Activated CD4-positive, alpha-beta memory T cell treated with anti-CD3 and anti-CD28 coated beads for 36 hours (primary cell): ENCODE measurements at places on chromosomes 2 and 18.

DNA sequence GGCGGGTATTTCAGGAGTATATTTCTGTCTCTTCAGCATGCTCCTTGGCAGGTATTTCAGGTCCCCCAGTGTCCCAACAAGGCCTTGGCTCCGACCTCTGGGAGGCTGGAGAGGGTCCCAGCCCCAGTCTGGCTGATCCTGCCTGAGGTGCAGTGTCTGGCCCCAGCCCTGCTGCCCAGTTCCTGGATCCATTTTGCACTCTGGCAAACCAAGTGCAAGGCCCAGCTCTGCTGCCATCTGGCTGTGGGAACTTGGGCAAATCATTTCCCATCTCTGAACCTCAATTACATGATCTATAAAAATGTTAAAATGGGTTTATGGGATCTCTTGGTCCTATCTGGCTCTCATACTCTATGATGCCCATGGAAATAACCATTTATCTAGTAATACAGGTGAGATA, 63.6 kb downstream of the ZBTB7C start:
- no peak overlapping the region for H3K4me3 ChIP-seq
- peaks cover 1% of the 10 kb centered on the region for H3K27me3 ChIP-seq
- no peak overlapping the region for H3K27ac ChIP-seq
- no peaks in the 10 kb centered on the region for H3K36me3 ChIP-seq
- peak; percentile 13 for DNase-seq

GRCh38 chr18:45662468-45662867, 47.2 kb downstream of the SLC14A2 start:
- no peaks in the 10 kb centered on the region for H3K27me3 ChIP-seq
- DNase-seq: no peak
- H3K27ac ChIP-seq: no peak overlapping the region
- no peaks in the 10 kb centered on the region for H3K36me3 ChIP-seq
- H3K4me3 ChIP-seq: no peak overlapping the region

- peak overlapping the region; percentile 84 for H3K27ac ChIP-seq
- H3K4me1 ChIP-seq: peaks cover 33% of the 10 kb centered on the region
- peak overlapping the region; percentile 50 for H3K4me3 ChIP-seq
- peak; percentile 80 for DNase-seq
- no peaks in the 10 kb centered on the region for H3K36me3 ChIP-seq
Observed at GRCh38 chr2:112690853-112691401, 29.9 kb upstream of the NT5DC4 start.

DNA sequence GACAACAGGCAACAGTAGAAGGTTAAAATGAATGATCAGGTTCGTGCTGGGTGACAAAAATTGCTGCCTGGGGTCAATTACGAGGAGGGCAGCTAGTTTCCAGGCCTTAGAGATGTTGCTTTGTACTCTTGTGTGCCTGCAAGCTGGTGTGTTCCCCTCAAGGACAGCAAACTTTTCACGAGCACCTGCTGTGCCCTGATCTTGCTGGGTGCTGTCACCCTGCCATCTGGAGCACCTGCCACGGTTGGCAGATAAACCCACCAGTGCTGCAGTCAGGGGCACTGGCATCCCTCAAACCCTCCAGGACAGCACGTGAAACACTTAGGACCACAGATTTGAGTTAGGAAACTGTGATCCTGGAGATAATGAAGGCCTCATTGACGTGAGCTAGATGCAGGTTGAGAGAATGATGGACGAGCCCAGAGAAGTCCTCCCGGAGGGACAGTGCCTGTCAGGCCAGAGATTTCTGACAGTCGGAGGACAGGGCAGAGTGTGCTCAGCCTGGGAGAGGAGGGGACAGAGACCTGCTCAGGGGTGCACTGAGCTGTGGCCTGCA, 104.3 kb upstream of the RAB12 start:
- no peak overlapping the region for H3K4me3 ChIP-seq
- H3K4me1 ChIP-seq: no peaks in the 10 kb centered on the region
- no peaks in the 10 kb centered on the region for H3K36me3 ChIP-seq
- no peak for DNase-seq
- no peak overlapping the region for H3K27ac ChIP-seq

- H3K36me3 ChIP-seq: no peaks in the 10 kb centered on the region
- H3K27me3 ChIP-seq: peaks cover 4% of the 10 kb centered on the region
- no peak overlapping the region for H3K27ac ChIP-seq
- no peak for DNase-seq
- no peaks in the 10 kb centered on the region for H3K4me1 ChIP-seq
- H3K4me3 ChIP-seq: no peak overlapping the region
Observed at GRCh38 chr2:46813020-46813415, 102.6 kb downstream of the MCFD2 start.

GRCh38 chr2:43327119-43327518, 100.7 kb upstream of the ZFP36L2 start:
- no peaks in the 10 kb centered on the region for H3K27me3 ChIP-seq
- H3K4me3 ChIP-seq: no peak overlapping the region
- no peak overlapping the region for H3K27ac ChIP-seq
- H3K4me1 ChIP-seq: no peaks in the 10 kb centered on the region

GRCh38 chr18:22971038-22971437, 37.9 kb downstream of the RBBP8 start:
- H3K36me3 ChIP-seq: peaks cover 21% of the 10 kb centered on the region
- no peaks in the 10 kb centered on the region for H3K27me3 ChIP-seq
- no peak overlapping the region for H3K27ac ChIP-seq
- H3K4me1 ChIP-seq: peaks cover 10% of the 10 kb centered on the region
- no peak overlapping the region for H3K4me3 ChIP-seq
- DNase-seq: no peak

GRCh38 chr2:174117951-174118930, 130.1 kb downstream of the OLA1 start:
- no peaks in the 10 kb centered on the region for H3K27me3 ChIP-seq
- H3K4me3 ChIP-seq: no peak overlapping the region
- peaks cover 32% of the 10 kb centered on the region for H3K36me3 ChIP-seq
- H3K4me1 ChIP-seq: peaks cover 8% of the 10 kb centered on the region
- H3K27ac ChIP-seq: no peak overlapping the region

DNA sequence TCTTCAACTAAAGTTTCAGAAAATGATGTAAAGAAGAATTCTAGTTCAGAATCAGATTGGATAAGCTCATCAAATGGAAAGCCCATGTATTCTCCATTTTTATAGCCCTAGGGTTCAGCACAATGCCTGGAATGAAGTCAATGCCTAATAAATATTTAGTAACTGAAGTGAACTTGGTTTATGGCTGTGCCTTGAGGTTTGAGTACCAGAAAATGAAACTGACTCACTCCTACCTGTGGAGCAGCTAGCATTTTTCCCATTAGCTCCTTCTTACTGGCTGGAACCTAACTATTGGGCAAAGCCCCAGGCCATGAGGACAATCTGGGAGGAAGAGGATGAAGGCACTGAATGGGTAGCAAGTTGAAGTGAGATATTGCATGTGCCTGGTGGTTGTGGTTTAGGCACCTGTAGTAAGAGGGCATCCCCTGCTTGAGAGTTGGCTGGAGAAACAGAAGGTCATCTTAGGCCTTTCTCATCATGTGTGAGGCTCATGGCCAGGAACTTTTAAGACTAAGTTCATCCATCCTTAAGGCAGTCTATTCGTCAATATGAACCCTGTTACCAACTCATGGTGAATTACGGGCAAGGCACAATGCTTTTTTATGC, 85.0 kb upstream of the LYPD1 start:
- H3K27ac ChIP-seq: no peak overlapping the region
- DNase-seq: no peak
- no peaks in the 10 kb centered on the region for H3K36me3 ChIP-seq
- no peaks in the 10 kb centered on the region for H3K27me3 ChIP-seq
- H3K4me3 ChIP-seq: no peak overlapping the region

DNA sequence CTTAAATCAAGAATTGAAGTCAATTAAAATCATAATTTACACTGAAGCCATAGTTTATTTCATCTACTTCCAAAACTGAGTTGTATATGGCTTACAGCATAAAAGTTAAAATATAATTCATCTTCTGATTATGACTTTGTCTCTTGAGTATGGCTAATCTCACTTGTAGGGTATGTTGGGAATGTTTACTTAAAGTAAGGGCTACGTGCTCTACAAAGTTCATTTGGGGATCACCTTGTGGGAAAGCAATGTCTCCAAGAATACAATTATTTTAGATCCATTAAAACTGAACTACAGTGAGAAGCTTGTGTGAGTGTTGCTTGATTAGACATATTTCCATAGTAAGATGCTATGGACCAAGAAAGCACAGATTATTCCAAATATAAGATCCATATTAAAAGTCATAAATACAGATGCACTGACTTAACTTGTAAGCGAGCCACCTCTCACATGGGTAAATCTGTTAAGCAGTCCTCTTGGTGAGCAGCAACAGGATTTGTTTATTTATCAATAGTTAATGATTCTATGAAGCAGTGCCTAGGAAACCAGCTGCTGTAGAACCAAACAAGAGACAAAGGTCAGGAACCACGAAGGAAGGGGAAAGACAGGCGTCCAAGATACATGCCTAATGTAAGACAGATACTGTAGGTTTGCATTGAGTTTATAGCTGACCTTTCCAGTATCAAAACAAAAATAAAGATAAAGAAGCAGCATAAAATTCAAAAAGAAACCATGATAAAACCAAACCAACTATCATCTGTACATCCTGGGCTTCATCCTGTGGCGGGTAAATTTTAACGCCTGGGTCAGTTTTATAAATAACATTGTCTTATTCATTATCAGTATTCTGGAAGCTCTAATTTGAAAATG, 24.8 kb downstream of the DSG4 start:
- no peak for DNase-seq
- H3K27me3 ChIP-seq: no peaks in the 10 kb centered on the region
- H3K27ac ChIP-seq: no peak overlapping the region
- H3K36me3 ChIP-seq: no peaks in the 10 kb centered on the region

- peaks cover 2% of the 10 kb centered on the region for H3K27me3 ChIP-seq
- no peaks in the 10 kb centered on the region for H3K4me1 ChIP-seq
- DNase-seq: no peak
- H3K36me3 ChIP-seq: no peaks in the 10 kb centered on the region
- H3K27ac ChIP-seq: no peak overlapping the region
- H3K4me3 ChIP-seq: no peak overlapping the region
Observed at GRCh38 chr2:207670887-207671286, 40.6 kb upstream of the CCNYL1 start.

DNA sequence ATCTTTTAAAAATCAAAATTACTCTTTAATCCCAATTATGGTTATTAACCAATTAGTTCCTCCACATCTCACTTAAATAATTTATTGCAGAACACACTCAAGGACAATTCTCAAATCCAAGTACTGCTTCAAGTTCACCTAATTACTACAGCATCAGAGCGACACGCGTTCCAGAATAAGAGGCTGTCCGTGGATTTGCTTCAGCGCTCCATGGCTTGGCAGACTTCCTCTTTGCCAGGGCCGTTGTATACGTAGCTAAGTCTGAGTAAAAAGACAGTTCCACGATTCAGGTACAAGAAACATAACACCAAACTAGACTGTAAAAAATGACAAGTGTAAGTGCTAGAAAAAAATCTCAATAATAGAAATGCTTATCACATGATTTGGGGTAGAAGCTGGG, 153.2 kb upstream of the MYT1L start:
- H3K27ac ChIP-seq: no peak overlapping the region
- no peak for DNase-seq

DNA sequence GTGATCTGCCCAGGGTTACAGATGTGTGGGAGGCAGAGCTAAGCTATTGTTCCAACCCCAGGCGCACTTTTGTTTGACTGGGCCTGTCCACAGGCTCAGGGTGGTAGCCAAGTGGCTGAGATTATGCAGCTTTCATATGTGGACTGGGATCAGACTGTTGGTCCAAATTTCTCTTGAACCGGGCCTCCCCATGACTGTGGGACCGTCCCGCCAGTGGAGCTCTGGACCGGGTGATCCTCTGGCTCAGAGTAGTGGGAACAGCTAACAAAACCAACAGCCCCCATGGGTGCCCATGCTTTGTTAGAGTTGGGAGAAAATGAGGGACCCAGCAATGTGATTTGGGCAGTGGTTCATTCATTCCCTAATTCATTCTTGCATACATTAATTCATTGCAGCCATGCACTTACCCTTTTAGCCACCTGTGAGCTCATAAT, 86.8 kb upstream of the HS6ST1 start:
- H3K36me3 ChIP-seq: no peaks in the 10 kb centered on the region
- no peak overlapping the region for H3K27ac ChIP-seq
- no peak overlapping the region for H3K4me3 ChIP-seq
- no peak for DNase-seq
- no peaks in the 10 kb centered on the region for H3K4me1 ChIP-seq

DNA sequence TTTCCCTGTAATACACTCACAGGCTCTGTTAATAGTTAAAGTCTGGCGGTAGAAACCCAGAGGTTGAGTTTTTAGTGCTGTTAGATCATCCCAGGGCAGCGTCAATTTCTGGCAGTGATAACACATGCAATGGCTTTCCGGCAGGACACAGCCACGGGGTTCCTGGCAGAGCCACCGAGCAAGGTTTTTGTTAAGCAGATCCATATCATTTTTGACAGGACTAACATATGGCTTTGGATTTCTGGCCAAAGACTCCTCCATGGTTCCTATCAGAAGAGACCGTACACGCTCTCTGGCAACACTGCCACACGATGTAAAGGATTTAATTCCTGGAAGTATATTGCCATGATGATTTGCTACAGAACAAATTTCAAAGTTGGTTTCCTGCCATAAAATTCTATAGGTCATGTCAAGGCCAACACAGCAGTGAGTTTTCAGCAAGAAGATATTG, 854.3 kb downstream of the LRRTM4 start:
- no peaks in the 10 kb centered on the region for H3K36me3 ChIP-seq
- DNase-seq: no peak
- no peak overlapping the region for H3K27ac ChIP-seq
- no peak overlapping the region for H3K4me3 ChIP-seq

DNA sequence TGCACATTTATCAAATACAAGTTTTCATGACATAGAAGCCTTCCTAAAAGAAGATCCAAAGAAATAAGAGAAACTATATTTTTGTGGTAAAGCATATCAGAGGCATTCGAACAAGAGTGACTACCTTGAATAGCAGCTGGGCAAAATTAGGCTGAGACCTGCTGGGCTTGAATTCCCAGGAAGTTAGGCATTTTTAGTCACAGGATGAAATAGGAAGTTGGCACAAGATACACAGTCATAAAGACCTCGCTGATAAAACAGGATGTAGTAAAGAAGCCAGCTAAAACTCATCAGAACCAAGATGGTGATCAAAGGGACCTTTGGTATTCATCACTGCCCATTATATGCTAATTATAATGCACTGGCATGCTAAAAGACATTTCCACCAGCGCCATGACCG, 1302.3 kb upstream of the NRXN1 start:
- H3K27me3 ChIP-seq: no peaks in the 10 kb centered on the region
- H3K27ac ChIP-seq: no peak overlapping the region
- no peak for DNase-seq
- H3K36me3 ChIP-seq: no peaks in the 10 kb centered on the region
- H3K4me1 ChIP-seq: no peaks in the 10 kb centered on the region

DNA sequence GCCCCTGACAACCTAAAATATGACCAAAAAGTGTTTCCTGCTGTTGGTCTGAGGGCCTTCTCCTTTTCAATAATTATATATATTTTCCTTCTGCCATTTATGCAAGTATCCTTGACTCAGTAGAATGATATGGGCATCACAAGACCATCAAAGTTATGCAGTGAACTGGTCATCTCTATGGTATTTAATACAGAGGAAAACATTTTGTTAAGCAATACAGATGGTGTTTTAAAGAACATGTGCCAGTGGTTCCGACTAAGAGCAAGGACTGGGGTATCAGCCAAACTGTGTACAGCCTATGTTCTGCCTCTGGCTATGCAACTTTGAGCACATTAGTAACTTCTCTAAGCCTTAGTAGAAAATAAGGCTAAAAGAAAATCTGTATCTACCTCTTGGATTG, 179.0 kb downstream of the TRABD2A start:
- no peak overlapping the region for H3K27ac ChIP-seq
- H3K36me3 ChIP-seq: peaks cover 2% of the 10 kb centered on the region
- no peak for DNase-seq
- no peaks in the 10 kb centered on the region for H3K27me3 ChIP-seq
- peaks cover 2% of the 10 kb centered on the region for H3K4me1 ChIP-seq

- no peaks in the 10 kb centered on the region for H3K36me3 ChIP-seq
- no peak overlapping the region for H3K4me3 ChIP-seq
- peaks cover 7% of the 10 kb centered on the region for H3K4me1 ChIP-seq
- no peak overlapping the region for H3K27ac ChIP-seq
- DNase-seq: no peak
Observed at GRCh38 chr2:16728351-16729136, 62.9 kb upstream of the CYRIA start.
